ENCODE measurements at places on chromosomes 2 and 18.

GRCh38 chr2:69893684-69894551 is at the start of gene SNRNP27:
SNRNP27 (plus strand) TSS chr2:69893956; CDS start chr2:69893985, 29 bp downstream.
- peak; percentile 79 for DNase-seq

GRCh38 chr2:200829258-200829655 is 17.5 kb downstream of the BZW1 start:
- DNase-seq: no peak

DNA sequence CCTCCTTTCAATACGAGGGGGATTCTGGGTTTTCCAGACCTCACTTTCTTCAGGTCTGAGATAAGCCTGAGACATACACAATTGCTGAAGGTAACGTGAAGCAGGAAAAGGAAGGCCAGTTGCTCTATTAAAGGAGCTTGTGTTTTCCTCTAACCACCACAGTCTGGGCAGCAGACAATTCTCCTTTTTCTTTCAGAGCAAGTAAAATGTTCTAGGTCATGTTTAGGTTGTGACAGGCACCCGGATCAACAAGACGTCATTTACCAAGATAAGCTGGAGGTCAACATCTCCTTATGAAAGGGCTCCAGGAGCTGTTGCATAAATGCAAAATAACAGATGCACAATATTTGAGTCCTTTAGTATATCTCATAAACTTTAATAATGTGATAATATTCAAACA is 148.1 kb downstream of the SLC8A1 start:
- DNase-seq: no peak

DNA sequence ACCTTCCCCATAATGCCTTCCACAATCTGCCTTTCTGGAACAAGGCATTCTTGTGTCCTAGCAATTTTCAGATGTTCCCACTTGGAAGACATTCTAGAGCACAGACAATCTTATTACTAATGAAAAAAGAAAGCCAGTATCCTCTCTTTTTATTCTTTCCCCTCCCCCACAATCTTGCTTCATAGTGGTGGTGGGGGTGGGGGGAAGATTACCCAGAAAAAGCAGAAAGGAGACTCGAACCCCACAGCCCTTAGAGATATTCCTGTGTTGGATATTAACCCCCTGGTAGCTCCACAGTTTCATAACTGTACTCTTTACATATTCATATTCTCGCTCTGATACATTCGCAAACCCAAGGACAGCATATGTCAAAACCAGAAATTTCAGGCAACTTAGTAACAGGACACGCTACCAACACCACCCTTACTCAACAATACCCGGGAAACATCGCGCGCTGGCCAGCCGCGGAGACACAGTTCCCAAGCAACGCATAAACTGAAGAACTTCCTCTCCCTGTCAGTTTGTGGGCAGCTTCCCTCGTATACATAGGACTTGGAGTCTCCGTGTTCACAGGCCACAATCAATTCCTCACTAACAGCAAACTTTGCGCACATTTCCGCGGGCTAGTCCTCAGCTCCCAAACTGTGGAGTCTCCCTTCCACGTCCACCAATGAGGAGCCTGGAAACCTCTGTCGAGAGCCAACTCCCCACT is 793 bp downstream of the NR4A2 start:
- DNase-seq: peak; percentile 34

- DNase-seq: peak; percentile 8
These were observed 27.1 kb upstream of the TFPI start for GRCh38 chr2:187581125-187581896.

GRCh38 chr2:4049463-4049862 is 346.1 kb downstream of the DCDC2C start:
- DNase-seq: no peak

DNA sequence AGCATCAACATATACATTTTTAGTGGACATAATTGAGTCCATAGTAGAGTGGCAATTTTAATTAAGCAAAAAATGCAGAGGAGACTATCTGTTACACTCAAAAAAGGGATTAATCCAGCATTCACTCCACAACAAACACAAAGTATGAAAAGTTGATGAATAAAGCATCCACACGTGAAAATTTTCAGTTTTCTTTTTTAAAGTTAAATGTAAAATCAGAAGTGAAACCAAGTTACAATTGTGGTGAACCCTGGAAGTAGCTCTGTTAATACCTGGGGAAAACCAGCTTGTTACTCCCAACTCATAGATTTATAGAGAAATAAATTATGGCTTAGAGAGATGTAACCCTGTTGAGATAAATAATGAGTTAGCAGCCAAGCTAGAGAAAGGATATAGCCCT is 807.8 kb downstream of the TRIB2 start:
- no peak for DNase-seq

GRCh38 chr18:6711467-6711866 is 18.0 kb upstream of the ARHGAP28 start:
- no peak for DNase-seq

GRCh38 chr2:29295845-29296244 is 180.6 kb downstream of the CLIP4 start:
- peak; percentile 54 for DNase-seq

Data from SK-N-SH (cell line).